ENCODE measurements at places on chromosomes 2 and 18. TPM values are rescaled to one million over a fixed set of nuclear protein-coding genes. Genes with fewer than 3 reads are reported as not detected.

DNA sequence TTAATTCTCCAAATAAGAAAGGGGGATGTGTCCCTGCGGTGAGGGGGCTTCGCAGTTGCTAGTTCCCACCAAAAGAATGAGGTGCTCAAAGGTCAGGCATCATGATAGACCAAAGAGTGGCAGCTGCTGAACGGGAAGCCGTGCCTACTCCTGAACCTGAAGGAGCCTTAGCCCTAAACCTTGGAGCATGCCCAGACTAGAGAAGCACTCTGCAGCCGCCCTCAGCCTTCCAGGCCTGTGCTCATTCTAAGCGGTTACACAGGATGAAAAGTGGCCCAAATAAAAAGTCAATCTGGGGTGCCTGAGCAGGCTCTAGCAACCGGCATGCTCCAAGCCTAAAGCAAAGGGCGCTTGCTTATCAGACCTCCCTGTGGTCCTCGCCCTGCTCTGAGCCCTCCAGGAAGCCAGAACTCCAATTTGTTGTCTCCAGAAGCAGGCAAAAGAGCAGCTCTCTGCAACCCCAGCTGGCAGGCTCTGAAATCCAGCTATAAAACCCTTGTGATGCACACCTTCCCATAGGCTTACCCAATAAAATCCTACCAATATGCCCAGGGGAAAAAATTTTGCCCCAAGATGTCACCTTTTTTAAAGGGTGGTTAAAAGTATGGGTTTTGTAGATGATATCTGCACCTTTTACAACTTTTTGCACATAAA lies 17.5 kb downstream of the UXS1 start:
- no peak for DNase-seq

DNA sequence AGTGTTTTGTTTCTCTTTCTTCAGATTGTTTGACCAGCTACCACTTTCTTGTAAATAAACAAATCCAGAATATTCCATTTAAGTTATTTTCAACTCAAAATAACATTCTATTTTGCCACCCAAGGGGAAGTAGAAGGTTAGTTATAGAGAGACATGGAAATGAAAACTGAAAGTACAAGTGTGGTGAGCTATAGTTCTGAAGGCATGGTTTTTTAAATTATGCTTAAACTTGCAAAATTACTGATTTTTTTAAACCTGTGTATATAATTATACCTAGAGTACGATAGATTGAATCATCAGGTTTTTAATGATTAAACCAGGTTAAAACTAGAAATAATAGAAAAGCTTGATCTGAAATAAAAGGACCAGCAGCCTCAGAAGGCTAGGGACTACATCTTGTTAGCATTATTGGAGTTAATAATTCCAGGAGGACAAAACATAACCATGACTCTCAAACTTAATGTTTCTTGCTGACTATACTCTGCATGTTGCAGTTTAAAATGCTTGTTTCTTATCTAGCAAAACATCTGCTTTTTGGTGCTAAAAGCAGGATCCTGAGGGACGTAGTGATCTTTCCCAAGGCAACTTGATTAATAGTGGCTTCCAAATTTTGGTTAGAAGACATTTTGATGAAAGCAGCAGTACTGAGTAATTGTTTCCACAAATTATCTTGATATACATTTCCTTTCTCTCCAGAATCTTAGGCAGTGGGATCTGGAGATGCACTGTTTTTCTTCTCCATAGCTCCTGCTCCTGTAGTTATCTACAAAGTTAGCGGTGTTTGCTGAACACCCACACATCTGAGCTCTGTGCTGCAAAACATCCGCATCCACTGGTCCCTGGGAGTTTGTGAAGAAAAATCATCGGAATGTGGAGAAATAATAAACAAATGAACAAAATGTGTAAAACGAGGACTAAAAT lies 327.2 kb upstream of the PKDCC start:
- DNase-seq = no peak

DNA sequence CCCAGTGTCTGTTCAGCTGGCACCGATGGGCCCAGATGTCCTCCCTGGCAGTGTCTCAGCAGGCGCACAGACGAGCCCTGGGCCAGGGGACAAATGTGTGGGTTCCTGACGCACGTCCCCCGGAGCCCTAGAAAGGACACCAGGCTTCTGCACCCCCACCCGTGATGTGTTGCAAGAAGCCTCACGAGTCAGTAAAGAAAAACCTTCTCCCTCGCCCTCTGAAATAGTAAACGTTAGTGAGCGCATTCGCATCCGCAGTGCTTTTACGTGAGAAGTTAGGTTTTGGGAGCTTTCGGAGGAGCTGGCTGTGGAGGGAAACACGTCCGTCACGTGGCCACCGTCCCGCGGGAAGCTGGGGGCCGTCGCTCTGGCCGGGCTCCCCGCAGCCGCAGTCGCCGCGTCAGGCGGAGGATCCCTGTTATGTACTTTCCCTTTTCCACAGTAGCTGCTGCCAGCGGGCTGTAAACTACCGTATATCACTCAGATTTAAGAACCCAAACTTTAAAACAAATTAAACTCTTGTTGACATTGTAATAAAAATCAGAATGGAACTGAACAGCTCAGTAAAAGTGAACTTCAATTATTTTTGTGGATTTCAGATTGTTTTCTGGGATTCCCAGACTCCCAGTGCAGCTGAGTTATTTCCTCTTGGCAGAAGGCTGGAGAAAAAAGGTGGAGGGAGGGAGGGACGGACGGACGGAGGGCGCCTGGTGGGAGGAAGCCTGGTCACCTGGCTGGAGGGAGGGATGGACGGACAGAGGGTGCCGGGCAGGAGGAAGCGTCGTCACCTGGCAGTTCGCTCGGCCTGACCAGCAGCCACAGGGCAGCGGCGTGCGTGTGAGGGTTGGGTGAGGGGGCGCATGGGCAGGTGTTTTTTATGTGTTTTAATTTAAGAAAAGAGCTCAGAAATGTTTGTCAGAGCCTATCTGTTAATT lies 112.1 kb downstream of the NFATC1 start:
- DNase-seq = peak; percentile 89

GRCh38 chr2:95670167-95670566 lies 78.4 kb downstream of the TRIM43 start:
- no peak for DNase-seq

DNA sequence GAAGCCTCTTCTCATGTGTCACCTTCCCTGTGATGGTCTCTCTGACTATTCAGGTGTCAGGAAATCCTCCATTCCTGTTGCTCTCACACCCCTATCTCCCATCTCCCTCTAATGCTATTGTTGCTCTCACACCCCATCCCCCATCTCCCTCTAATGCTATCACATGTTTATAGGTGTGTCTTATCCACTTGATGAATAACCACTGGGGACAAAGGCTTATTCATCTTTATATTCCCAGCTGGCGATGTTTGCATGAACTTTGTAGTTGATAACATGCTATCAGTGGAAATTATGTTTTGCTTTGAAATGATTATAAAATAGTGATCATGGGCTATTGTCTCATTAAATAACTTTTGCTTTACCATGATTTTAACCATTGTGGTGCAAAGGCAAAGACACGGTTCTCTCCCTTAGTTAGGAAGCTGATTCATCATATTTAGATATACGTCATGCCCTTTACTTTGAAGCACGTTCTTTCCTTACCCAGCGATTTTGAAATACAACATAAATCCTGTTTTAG lies 220.5 kb downstream of the PMAIP1 start:
- no peak for DNase-seq

DNA sequence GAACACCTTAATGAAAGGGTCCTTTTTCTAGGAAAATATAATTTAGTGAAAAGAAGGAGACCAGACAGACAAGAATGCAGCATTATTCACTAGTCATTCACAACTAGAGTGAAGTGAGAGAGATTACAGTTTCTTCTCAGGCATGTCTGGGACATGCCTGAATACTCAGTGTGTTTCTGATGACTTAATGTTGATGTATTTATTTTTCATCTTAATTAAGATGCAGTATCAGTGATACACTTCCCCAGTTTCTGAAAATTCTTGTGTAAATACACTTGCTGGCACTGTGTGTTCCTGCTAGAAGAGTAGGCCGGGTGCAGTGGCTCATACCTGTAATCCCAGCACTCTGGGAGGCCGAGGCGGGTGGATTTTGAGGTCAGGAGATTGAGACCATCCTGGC lies 143.6 kb downstream of the MYO3B start:
- no peak for DNase-seq

DNA sequence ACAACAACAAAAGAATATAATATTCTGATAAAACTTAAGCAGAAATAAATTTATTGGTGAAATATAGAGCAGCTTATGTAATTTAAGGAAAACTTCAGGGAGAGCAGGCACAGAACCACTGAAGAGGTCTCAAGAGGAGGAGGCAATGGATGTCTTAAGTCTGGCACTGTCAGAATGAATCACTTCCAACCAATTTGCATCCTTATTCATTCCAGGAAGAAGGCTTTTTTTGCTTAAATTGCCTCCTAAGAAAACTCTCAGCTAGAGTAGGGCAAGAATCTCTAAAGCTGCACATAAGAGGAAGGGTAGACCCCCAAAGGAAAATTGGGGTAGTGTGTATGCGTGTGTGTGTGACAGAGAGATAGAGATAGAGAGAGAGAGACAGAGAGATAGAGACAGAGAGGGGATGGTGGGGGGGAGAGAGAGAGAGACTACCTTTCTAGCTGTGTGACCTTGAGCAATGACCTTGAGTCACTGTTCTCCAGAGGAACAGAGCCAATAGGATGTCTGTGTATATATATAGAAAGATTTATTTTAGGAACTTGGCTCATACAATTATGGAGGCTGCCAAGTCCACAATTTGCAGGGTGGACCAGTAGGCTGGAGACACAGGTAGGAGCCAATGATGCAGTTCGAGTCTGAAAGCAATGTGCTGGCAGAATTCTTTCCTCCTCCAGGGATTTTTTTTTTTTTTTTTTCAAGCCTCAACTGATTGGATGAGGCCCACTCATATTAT lies 96.4 kb upstream of the LINC00305 start:
- no peak for DNase-seq

DNA sequence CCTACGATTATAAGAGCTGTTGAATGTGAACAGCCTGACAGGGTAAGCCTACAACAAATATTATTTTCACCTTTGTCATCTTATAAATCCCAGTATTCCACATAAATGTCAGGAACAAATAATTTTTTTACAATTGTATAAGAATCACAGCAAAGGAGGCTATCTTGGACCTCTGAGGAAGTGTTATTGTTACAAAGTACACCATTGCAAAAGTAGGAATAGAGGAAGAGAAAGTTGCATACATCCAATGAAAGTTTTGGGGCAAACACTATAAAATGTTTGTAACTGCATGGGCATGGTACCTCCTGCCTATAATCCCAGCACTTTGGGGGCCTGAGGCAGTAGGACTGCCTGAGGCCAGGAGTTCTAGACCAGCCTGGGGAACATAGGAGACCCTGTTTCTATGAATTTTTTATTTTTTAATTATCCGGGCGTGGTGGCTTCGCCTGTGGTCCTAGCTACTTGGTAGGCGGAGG lies 715 bp upstream of the MEMO1 start:
- DNase-seq = no peak

- no peak for DNase-seq
These were observed 247.1 kb downstream of the MYCN start for GRCh38 chr2:16187482-16187817.

GRCh38 chr18:35588995-35589394 lies 7.5 kb downstream of the GALNT1 start:
- DNase-seq = no peak

- DNase-seq = no peak
These were observed 65.3 kb downstream of the HAUS1 start for GRCh38 chr18:46169464-46169941.

- DNase-seq = no peak
These were observed 18.6 kb downstream of the ST6GAL2 start for GRCh38 chr2:106867196-106867953.

DNA sequence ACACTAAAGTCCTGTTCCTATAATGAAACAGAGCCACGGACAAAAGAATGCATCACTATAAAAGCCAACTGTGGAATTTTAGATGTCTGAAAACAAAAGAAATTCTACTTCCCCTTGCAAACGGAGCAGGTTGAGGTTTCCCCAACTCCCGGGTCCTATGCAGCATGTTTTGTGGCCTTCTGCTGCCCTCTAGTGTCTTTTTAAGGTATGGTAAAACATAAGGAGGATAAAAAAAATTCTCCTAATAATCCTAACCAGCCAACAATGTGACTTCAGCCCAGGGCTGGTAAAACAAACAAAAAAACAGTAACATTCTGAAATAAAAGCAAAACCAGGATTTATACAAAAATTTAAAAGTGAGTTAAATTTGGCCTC lies 539.5 kb downstream of the NRXN1 start:
- DNase-seq = no peak

- no peak for DNase-seq
These were observed 114.4 kb upstream of the TMEM200C start for GRCh38 chr18:6009756-6010155.

DNA sequence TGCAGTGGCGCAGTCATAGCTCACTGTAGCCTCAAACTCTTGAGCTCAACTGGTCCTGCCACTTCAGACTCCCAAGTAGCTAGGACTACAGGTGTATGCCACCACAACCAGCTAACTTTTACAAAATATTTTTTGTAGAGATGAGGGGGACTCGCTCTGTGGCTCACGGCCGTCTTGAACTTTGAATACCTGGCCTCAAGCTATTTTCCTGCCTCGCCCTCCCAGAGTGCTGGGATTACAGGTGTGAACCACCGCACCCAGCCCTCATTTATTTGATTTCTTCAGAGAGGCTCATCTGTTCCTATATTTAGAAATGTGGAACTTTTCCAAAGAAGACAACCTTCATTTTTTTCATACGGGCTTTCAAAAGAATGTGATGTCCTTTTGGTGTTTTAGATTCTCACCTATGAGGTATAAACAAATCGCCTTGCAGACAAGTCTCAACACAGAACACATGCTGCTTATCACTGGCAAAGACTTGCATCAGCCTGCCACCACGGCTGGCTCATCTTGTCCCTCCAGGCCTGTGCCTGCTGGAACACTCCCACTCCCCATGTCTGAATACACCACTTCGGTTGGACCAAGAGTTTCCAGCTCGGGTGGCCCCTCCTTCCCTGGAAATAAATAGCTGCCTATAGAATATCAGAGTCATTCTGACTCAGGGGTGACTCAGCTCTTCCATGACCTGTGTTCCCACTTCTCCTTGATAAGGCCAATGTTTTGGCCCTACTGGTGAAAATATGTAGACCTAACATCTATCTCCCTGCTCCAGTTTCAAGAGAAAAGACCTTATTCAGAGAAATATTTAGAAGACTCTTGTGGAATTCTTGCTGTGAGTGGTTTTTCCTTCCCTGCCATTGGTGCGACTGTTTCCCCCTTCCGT lies 202.6 kb downstream of the TGIF1 start:
- peak; percentile 88 for DNase-seq

- DNase-seq = no peak
These were observed 150.5 kb downstream of the MYO5B start for GRCh38 chr18:50044402-50044801.

- DNase-seq = no peak
These were observed 132.3 kb upstream of the RND3 start for GRCh38 chr2:150619607-150620330.

Gene BBS5
- total RNA-seq = 7.3 TPM

Gene COL4A3
- total RNA-seq = 11.4 TPM

Gene DNER
- total RNA-seq = 1.1 TPM
